ENCODE measurements at places on chromosomes 1 and 21.

DNA sequence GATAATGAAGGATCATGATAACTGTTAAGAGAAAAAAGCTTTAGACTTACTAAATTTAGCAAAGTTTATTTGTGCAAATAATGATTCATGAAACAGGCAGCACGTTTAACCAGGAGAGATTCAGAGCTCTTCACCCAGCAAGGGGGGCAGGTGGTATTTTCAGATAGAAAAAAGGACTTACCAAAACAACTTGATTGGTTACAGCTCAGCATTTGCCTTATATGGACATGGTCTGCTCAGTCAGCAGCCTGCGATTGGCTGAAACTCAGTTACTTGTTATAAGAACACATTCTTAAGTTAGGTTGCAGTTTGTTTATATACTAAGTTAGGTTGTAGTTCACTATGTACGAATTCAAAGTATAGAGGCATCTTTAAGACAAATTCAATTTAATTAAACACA, 165.6 kb downstream of the DUSP10 start:
- no peak for DNase-seq

DNA sequence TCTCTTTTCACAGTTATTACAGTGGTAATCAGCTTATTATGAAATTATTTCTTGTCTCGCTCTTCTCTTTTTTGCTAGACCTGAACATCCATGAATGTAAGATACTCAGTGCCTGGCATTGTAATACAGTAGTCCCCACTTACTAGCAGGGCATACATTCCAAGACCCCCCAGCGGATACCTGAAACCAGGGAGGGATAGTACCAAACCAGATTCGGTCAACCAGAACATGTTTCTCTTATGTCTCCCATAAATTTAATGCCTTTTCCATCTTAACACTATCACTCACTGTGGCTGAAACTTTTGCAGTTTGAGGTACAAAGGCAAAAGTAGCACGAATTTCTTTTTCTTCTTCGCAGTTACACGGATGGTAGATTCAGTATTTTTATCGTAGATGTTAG, 24.6 kb upstream of the B3GALT2 start:
- DNase-seq: no peak

GRCh38 chr1:238558156-238558555, 667.4 kb upstream of the ZP4 start:
- no peak for DNase-seq

DNA sequence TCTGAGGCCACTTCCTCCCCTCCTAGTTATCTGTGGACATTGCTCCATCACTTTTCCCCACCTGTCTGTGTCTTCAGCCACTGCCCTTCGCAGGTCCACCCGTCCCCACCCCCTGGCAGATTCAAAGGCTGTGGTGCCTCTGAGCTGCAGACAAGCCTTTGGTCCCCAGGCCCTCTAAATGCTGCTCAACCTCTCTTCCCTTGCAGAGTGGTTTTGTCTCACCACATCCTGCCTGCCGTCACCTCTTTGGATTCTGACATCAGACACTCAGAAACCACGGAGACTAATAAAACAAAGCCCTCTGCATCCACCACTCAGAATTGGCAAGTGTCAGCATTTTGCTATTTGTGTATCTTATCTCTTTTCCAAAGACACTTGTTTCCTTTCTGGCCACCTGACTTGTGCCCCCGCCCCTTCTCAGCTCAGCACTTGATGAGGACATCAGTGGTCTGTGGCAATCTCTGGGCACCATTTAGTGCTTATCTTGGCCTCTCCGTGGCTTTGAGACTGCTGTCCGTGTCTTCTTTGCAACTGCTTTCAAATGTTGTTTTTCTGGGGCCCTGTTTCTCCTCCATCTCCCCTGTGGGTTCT, 7.7 kb downstream of the CNIH3 start:
- DNase-seq: no peak

GRCh38 chr1:29499104-29499650, 262.9 kb downstream of the PTPRU start:
- no peak for DNase-seq

DNA sequence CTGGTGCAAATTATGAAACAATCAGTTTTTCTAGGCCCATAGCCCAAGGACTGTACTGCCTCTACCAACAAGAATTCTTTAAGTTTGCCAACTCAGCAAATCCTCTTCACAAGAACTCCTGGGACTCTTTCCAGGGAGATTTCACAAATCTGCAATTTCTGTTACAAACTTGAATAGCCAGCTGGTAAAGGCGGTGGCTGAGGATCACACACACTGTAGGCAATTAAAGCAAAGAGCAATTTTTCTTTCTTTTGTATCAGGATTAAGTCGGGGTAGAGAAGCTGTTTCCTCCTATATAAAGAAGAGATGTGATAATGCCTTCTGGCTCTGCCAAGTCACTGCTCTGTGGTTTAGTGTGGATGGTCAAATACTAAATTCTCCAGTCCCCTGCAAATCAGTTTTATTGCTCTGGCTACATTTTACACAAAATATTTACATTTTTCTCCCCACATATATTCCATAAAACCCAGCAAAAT, 1.7 kb downstream of the ALDH9A1 start:
- DNase-seq: no peak

DNA sequence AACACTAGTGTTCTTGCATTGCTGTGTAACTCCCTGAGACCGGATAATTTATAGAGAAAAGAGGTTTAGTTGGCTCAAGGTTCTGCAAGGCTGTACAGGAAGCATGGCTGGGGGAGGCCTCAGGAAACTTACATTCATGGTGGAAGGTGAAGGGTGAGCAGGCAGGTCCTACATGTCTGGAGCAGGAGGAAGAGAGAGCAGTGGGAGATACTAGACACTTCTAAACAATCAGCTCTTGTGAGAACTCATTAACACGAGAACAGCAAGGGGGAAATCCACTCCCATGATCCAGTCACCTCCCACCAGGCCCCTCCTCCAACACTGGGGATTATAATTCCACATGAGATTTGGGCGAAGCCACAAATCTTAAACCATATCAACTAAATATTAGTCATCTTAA, 30.1 kb downstream of the RNF2 start:
- DNase-seq: no peak

DNA sequence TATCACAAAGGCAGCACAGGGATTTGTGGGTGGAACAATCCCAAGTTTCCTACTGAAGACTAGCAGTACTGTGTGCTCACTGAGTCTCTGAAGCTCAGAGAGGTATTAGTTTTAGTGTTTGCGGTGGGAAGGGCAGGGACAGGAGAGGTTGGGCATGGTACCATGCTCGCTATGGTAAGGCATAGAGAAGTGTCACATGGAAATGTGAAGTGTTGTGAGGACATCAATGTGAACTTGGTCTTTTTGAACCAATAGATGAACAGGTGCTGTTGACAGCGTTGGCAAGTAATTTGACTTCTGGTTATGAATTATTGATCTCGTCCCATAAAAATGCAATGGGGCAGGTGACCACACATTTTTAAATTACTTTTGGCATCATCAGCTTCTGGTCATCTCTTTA, 55.8 kb upstream of the ADAMTS1 start:
- no peak for DNase-seq

GRCh38 chr1:114250683-114251572, 97.3 kb upstream of the SYT6 start:
- DNase-seq: no peak

GRCh38 chr1:155175927-155176371, 2.3 kb downstream of the TRIM46 start:
- no peak for DNase-seq

DNA sequence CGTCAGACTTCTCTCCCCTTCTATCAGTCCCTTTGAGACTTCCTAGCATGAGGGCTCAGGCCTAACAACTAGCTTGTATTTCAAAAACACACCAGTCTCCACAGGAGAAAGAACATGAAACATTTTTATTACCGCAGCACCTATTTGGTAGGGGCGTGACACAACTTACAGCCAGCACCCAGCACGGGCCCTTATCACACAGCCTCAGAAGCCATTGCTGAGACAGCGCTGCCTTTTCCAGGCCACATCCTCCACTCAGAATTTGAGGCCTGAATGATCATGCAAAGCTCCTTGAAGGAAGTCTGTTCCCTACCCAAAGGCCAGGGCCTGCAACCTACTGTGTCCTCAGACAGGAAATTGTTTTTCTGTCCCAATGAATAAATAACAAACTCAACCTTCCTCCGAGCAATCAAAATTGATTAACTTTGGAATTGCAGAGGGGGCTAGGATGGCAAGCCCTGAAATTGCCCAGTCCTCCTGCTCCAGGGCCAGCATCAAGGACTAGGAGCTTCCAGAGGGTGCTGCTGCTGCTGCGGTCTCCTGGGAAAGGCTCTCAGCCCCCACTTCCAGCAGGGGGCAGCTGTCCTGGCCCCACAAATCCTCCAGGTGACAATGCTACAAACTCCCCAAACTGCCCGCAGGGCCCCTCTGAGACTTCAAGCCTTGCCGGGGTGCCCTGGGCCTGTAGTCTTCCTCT, 94.3 kb upstream of the GALNT2 start:
- no peak for DNase-seq

- DNase-seq: no peak
Measured at GRCh38 chr1:108079440-108080025, 114.6 kb upstream of the VAV3 start.

DNA sequence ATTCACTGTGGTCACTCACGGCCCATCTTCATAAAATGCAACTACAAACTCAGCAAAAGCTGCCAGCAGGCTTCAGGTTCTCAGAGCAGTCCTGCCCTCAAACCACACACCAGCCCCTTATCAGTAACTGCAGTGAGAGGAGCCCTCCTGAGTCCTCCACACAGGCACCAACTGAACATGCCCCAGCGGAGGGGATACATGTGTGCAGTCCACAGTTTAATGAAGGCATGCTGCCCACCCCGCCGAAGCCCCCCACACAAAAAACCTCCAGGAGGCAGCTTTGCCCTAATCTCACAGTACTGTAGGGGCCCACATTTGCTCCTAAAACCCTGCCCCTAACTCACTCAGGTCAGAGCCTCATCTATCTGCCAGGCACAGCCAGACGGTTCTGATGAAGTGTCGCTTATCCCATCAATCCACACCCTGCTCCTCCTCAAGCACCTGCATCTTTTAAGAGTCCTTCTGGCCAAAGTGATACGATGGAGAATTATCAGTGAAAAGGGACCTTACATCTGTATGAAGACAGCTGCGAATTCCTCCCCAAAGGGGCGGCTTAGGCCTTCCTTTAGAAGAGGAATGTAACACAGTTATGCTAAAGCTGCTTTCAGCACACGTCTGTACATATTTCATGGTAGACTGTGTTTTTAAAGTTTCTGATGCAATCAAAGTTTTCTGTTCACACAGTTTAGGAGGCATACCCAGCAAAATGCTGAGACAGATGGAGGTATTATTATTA, 3.5 kb downstream of the ABCB10 start:
- no peak for DNase-seq

GRCh38 chr1:175783126-175783722, 39.8 kb upstream of the TNR start:
- no peak for DNase-seq

DNA sequence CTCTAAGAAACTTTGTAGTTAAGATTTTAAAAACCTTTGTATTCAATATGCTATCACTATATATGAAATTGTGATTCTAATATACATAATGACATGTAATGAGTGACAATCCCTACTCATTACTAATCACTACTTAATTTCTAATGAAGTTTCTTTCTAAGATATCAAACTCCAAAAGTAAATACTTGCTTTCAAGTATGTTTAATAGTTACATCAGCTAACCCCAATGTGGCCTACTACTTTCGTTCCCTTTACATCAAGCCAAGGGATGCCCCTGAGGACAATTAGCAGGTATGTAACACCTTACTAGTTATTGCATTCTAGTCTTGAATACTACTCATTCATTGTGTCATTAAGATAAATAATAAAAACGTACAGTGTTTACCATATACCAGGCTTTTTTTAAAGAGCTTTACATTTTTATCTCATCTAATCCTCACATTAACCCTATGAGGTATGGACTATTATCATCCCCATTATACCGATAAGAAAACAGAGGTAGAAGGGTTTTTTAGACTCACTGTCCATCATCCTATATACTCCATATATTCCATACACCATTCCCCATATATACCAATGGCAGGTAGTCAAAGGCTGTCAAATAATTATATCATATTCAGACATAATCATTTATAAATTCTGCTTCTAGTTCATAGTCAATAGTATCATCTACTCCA, 4.2 kb downstream of the PPP1R15B start:
- no peak for DNase-seq

All from neuronal stem cell (in vitro differentiated cells).